Dorsolateral prefrontal cortex (tissue), 122 donors: ENCODE measurements at places on chromosomes 3 and 15.

GRCh38 chr3:114498539-114499370 is 204.9 kb downstream of the TIGIT start:
- no peak for DNase-seq

GRCh38 chr3:128353991-128354687 is 112.6 kb downstream of the DNAJB8 start:
- no peak for DNase-seq

GRCh38 chr15:57308170-57308545 is 68.1 kb upstream of the CGNL1 start:
- no peak for DNase-seq

GRCh38 chr3:141275973-141276372 is 44.3 kb downstream of the PXYLP1 start:
- no peak for DNase-seq

- DNase-seq: no peak
Observed at GRCh38 chr3:192862408-192863090, 55.1 kb downstream of the MB21D2 start.

DNA sequence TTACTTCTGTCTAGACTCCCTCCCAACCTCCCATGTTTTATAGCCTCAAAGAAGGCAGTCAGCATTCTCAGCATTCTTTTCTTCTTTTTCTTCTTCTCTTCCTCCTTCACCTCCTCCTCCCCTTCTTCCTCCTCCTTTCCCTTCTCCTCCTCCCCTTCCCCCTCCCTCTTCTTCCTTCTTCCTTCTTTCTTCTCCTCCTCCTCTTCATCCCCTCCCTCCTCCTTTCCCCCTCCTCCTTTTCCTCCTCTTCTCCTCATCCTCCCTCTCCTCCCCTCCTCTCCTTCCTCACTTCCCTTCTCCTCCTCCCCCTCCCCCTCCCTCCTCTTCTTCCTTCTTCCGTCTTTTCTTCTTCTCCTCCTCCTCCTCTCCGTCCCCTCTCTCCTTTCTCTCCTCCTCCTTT is 3.6 kb upstream of the LPCAT4 start:
- DNase-seq: no peak

- DNase-seq: no peak
Observed at GRCh38 chr15:54803134-54803808, 393.5 kb downstream of the RSL24D1 start.

- no peak for DNase-seq
Observed at GRCh38 chr15:38507570-38507969, 53.6 kb downstream of the FAM98B start.

DNA sequence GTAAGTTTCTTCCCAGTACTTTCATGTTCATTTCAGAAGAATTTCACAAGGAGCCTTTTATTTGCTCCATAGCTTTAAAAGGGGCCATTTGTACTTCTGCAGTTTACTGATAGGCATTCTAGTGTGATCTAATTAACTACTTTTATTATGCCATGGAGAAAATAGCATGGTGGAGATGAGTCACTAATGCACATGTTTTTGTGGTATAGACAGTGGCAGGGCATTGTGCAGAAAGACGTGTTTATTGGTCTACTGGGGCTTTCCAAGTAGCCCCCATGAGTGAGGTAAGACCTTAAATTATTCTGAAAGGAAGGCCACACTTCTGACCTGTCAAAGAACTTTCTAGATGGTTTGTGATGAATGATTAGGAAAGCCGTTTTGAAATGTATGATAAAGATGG is 810.0 kb upstream of the NR2F2 start:
- no peak for DNase-seq

DNA sequence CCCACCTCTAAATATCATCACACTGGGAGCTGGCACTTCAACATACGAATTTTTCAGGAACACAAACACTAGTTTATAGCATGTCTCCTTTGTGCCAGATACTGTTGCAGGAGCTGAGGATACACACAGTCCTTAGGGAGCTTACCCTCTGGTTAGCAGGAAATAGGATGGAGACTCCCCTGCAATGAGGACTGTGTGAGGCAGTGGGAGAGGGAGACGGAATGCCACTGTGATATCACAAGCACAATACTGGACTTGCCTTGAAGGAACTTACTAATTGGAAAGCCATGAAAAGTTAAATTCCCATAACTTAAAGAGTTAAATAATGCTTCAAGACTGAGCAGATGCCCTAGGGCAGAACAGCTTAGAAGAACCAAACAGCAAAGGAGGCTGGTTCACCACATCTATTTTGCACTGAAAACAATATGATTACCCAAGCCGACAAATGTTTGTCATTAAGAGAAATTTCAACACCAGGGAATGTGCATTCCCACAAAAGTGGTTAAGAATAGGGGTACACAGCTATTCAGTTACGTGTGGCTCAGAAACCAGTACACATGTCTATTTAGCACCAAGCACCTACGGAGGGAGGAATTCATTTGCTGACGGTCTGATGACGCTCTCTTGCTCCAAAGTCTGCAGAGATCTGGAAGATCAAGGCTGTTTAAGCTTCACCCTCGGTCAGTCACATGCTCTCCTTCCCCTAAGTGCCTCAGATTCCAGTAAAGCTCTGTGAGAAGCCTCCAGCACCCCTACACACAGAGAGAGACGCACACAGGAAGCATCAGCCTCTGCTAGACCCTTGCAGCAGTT is 5.2 kb downstream of the TBC1D2B start:
- DNase-seq: no peak

DNA sequence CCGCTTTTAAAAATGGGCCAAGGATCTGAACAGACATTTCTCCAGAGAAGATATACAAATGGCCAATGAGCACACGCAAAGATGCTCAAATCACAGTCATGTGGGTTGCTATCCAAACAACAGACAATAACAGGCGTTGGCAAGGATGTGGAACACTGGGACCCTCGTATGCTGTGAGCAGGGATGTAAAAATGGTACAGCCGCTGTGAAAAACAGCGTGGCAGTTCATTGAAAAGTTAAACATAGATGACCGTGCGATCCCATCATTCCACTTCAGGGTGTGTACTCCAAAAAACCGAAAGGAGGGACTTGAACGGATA is 6.7 kb upstream of the LRRC15 start:
- no peak for DNase-seq

GRCh38 chr15:31404345-31404744 is 77.7 kb downstream of the KLF13 start:
- DNase-seq: no peak

- no peak for DNase-seq
Observed at GRCh38 chr3:148054999-148055398, 642.7 kb upstream of the AGTR1 start.

- no peak for DNase-seq
Observed at GRCh38 chr15:76258460-76258859, 52.8 kb downstream of the ETFA start.

DNA sequence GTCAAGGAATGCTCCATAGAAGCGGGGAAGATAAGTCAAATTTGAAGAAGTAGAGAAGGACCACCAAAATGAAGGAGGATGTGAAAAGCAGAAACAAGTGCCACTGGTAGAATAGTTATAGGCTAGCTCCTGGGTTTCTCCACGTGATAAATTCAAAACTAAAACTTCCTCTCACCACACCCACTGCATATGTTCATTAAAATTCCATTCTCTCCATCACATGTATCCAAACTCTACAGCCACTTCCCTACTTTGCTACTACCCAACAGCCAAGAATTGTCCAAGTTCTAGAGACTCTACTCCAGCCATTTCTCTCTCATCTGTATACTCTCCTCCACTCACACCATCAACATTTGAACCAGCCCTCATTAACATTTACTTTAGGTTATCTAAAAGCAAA is 60.5 kb downstream of the COL8A1 start:
- no peak for DNase-seq

DNA sequence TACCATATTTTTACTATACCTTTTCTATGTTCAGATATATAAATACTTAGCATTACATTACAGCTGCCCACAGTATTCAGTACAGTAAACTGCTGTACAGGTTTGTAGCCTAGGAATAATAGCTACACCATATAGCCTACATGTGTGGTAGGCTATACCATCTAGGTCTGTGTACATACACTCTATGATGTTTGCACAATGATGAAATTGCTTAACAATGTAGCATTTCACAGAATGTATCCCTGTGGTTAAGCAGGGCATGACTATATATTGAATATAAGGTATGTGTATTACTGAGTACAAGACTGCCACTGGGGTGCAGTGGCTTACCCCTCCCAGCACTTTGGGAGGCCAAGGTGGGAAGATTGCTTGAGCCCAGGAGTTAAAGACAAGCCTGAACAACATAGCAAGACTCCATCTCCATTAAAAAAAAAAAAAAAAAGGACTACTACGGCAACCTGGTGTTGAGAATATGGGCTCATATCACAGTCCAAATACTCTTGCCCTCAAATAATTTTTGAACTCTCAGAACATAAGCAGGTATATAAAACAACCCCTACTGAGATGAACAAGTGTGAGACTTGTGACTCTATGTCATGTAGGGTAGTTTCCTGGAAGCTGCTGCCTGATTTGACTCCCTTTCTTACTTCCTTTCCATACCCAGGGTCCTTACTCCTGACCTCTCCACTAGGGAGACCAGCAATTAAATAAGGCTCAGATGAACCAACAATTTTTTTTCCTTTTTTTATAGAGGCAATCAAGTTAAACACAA is 4.8 kb downstream of the PPP1R14D start:
- no peak for DNase-seq

GRCh38 chr3:151770956-151771355 is 37.2 kb downstream of the AADACL2 start:
- no peak for DNase-seq

GRCh38 chr15:25385986-25386385 is 52.8 kb downstream of the UBE3A start:
- DNase-seq: no peak

GRCh38 chr3:158097593-158098308 is 8.5 kb downstream of the SHOX2 start:
- no peak for DNase-seq

DNA sequence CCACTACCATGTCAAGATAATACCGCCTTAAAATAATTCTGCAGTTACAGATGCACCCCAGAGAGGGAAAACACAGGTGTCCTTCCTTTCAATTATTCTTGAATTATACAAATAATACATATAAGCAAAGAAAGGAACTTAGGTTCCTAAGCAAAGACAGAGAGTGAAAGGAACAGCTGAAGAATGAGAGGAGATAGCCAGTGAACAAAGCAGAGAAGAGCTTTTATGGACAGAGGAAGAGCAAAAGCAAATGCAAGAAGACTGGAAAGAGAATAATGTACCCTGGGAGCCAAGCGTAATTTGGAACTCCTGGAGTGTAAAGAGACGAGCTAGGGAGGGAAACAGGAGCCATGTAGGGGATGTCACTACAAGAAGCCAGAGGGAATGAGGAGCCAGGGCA is 21.7 kb downstream of the GPR176 start:
- no peak for DNase-seq
